NCI-H524 treated with DMSO at 0.1 percent for 48 hours (cell line): ENCODE measurements at places on chromosomes 4 and X.
A peak's percentile ranks its signal among the peaks of the same experiment; 100 is the strongest.

GRCh38 chrX:154368630-154369448 is 5.6 kb downstream of the FLNA start:
- no peak for DNase-seq

DNA sequence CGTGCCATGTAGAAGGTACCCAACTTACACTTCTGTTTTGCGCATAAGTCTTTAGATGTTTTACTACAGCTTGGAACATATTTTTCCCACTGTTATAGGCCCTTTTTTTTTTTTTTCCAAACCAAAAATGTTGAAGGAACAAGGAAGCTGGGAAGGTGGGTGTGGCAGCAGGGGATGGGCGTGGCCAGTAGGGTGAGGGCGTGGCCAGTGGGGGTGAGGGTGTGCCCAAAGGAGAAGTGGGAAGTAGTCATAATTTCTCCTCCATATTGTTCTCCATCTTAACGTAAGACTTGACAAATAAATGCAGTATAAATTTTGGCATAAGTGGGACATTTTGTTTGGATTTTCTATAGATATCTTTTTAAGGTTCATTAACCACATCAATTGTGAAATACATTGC is 30.4 kb downstream of the CLDN22 start:
- no peak for DNase-seq

GRCh38 chr4:90057091-90057490 is 70.1 kb upstream of the CCSER1 start:
- DNase-seq = no peak

GRCh38 chrX:18793601-18794089 is 86.2 kb downstream of the PPEF1 start:
- DNase-seq = peak; percentile 95

GRCh38 chrX:113059714-113060113 is 219.1 kb upstream of the AMOT start:
- DNase-seq = peak; percentile 1

DNA sequence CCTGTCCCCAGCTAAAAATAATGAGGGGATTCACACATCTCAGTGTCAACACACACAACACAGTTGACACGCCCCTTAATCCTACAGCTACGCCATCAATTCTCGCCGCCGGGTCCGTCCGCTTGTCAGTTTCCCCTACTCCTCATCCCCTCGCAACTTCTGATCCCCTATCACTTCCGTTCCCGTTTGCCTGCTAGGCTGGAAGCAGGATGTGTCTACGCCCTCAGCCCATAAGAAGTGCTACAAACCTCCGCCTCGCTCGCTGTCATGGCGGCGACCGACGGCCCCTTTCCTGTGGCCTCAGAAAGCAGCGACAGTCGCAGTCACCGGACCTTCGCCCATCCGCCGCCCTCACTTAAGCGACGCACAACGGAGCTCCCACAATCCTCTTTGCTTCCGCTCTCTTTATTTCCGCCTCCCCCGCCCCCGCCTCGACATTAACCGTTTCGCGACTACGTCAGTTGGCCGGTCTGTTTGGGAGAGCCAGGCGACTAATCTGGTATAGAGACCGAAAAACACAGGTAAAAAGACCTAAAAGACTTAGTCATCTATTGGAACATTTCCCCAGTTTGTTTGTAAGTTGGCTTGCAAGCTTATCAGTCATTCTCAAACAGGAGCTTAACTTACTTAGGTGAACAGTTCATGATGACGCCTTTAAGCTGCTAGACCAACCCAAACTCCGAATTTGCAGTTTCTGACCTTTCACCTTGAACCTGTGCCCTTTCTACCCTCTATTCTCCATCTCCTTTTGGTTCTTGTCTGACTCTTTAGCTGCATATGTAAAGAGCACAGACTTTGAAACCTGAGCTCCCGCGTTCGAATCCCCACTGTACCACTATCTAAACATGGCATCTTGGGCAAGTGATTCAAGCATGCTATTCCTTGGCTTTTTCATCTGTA is at the start of gene SLC25A53:
SLC25A53 (minus strand) TSS at position 380 of the 900 bp plus-strand sequence. CDS start 51,752 bp downstream, outside the sequence.
- peak; percentile 73 for DNase-seq

DNA sequence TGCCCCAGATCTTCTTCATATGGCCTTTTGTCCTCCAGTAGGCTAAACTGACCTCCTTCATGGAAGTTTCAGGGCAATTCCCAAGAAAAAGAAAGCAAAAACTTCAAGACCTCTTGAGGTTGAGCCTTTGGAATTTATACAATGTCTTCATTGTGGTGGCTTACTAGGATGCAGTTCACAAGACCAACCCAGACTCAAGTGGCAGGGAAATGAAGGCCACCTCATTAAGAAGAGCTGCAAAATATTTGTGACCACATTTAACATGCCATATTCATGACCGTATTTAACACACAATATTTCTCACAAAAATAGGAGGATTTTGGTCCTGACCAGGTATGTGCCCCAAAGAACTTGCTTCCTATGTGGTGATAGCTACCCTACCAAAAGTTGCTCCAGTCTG is 605.5 kb upstream of the PITX2 start:
- no peak for DNase-seq

DNA sequence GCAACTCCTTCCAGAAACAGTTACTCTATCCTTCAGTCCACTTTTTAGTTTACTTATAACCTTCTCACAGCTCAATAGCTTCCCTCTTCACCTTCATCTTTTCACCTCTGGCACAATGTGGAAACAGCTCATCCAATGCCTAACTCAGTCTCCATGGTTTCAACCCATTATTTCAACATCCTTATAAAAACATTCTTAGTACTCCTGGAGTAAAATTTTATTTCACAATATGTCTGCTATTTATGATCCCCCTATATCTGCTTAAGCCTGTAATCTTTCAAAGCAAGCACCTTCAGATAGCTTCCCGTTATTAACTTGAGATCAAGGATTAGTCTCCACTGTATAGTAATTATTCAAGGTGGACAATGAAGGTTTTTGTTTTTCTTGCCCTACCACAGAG is 156.3 kb downstream of the GASK1B start:
- no peak for DNase-seq

DNA sequence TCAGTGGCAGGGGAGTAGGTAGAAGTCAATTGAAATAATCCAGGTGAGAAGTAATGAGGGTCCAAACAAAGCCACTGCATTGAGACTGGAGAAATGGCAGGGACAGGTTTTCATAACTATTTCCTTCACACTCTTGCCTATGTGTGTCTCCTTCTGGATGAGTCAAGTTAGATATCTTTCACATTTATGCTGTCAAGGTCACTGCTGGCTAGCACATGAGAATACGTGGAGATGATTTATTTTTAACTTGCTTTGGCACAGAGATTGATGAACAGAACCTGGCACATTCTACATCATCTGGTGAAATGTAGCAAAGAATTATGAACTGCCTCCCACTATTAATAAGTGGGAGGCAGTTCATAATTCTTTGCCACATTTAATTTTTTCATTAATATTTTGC is 66.7 kb upstream of the BOD1L1 start:
- DNase-seq = no peak

DNA sequence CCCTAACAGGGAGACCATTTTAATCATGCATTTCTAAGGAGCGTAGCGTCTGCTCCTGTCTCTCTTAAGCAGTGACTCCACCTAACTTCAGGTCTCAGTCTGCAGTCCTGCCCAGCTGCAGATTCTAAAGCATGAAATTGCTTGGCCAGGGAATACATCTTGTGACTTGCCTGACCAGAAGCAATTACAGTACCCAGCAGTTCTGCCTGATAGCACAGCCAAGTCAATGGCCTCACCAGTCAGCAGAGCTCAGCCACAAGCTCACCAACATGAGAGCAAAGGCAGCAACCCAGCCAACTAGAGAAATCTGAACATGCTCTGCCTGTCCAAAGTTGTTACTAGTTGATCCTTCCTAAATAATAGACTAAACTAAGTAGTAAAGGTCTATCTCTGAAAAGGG is 2011.9 kb upstream of the PCDH10 start:
- DNase-seq = no peak

DNA sequence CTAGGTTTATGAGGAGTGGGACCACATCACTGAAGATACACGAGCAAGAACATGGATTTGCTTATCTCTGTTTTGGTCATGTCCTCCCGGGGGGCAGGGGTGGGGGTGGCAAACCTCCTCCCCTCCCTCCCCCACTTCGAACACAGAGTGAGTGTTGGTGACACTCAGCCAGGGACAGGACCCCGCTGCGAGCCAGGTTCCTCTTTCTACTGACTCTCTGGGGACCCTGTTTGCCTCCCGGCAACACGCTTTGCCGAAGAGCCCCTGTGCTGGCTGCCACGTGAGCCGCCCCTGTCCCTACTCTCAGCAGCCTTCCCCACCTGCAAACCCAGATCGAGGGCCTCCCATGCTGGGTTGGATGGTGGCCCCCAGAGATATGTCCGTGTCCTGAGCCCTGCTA is 34.7 kb downstream of the P2RY8 start:
- DNase-seq = no peak

DNA sequence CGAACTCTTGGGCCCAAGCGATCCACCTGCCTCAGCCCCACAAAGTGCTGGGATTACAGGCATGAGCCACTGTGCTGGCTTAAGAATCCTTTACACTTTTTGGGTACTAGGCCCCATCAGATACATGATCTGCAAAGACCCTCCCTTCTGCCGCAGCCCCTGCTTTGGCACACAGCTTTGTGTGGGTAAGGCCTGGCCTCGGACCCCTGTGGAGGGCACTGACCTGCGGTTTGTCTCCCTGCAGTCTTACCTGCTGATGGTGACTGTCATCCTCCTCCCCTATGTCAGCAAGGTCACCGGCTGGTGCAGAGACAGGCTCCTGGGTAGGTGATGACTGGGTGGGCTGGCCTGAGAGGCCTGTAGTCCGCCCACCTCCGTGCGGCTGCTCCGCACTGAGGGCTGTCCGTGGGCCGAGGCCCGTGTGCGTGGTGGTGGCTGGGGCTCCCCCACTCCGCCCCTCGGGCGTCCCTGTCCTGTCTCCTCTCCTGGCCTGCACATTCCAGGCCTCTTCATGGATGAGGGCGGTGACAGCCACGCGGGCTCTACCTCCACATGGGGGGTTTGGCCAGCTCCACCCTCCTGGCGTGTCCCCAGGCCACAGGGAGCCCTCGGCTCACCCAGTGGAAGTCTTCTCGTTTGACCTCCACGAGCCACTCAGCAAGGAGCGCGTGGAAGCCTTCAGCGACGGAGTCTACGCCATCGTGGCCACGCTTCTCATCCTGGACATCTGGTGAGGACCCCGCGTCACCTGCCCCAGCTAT is 18.0 kb downstream of the DGKQ start:
- DNase-seq = no peak

DNA sequence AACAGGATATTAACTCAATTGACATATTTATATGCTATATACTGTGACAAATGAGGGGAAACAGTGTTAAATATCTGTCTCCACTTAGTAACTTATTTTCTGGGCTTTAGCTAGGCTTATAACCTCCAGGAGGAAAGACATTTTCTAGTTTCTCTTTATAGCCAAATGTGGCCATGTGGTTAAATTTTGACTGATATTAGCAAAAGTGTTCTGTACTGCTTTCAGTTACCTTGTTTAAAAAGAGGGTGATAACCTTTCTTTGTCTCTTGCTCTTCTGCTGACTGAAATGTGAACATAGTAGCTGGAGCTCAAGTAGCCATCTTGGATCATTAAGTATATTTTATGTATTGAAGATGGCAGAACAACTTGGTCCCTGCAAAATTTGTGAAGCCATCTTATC is 253.7 kb downstream of the PDHA2 start:
- no peak for DNase-seq

- no peak for DNase-seq
Measured at GRCh38 chr4:13955551-13955950, 328.0 kb upstream of the BOD1L1 start.

- DNase-seq = no peak
Measured at GRCh38 chrX:154728431-154729190, 22.3 kb downstream of the GAB3 start.

DNA sequence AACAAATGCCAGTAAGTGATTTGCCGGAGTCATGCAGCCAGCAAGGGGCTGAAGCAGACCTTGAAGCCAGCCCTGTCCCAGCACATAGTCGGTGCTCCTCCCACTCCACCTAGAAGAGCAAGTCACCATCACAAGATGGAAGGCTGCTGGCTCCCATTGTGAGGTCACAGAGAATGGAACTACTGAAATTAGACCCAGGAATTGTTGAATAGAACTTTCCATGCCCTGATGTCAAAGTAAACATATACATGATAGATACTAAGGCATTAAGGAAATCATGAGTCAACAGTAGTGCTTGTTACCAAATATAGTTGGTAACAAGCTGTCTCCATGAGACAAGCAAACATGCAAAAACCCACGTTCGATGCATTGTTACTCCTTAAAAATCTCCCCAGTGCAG is 177.1 kb upstream of the MID1 start:
- DNase-seq = no peak

DNA sequence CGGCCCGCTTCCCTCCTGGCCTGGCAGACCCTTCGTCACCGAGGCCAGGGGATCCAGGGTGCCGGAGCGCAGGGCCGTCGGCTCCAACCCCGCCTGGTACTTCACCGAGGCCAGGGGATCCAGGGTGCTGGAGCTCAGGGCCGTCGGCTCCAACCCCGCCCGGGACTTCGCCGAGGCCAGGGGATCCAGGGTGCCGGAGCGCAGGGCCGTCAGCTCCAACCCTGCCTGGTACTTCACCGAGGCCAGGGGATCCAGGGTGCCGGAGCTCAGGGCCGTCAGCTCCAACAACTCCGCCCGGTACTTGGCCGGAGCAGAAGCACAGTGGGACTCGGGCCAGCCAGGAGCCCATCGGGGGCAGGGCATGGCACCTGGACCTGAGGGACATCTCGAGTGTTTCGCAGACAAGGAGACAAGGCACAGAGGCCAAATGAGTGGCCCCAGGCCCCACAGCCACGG is 85.1 kb downstream of the FAM53A start:
- DNase-seq = no peak

GRCh38 chr4:79381161-79381560 is 26.9 kb downstream of the GK2 start:
- DNase-seq = no peak

DNA sequence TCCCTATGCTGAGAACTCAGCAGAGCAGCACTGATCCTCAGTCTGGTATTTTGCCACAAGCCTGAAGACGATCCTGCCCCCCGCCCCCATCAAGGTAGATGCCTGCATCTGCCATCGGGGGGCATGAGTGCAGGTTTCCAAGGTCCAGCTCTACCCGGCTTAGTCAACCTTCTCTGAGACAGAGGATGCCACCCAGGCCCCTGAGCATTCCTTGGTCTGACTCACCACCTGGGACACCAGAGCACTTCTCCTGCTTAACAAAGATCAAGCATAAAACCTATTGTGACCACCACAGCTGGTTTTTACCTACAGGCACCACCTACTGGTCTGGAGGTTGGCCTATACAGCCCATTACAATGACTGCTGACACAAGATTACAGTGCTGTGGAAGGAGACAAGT is 1168.1 kb downstream of the PCDH19 start:
- no peak for DNase-seq

GRCh38 chr4:35087218-35087617 is 1157.1 kb downstream of the ARAP2 start:
- DNase-seq = no peak

GRCh38 chr4:87855559-87855958 is 22.8 kb downstream of the MEPE start:
- DNase-seq = no peak
